ENCODE measurements at places on chromosomes 5 and 9. TPM values are rescaled to one million over a fixed set of nuclear protein-coding genes. Genes with fewer than 3 reads are reported as not detected.

DNA sequence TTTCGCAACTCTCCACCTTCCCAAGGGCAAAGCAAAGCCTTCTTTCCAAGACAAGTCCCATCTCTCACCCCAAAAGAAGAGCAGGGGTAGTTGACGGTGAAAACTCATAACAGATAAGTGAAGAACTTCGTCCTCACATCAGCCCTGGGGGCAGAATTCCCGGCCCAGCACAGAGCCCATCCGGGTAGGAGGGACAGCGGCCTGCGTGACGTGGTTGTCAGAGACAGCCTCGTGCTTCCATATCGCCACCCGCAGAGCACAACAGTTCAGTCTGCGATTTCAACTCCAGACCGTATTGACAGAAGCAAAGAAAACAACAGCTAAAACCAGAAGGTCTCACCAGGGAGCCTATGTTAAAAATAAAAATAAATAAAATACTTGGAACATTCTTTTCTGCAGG, 273.2 kb downstream of the SYK start:
- DNase-seq = no peak

- no peak for DNase-seq
These were observed 61.8 kb downstream of the NDFIP1 start for GRCh38 chr5:142170254-142170953.

DNA sequence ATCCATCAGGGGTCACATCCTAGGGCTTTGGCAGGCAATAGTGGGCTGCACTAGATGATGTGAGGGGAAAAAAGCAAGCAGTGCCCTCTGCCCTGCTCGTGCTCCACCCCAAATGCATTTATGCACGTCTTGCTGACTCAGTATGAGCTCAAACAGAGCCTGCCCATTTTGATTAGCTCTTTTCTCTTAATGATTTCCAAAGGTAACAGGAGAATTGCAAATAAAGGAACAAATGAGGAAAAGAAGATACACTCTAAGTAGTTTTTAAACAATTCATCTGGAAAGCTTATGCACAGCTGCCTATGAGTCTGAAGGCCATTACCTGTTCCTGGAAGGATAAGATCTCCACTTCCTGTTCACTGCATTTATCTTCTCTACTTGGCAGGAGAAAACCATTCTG, 364.2 kb downstream of the TMEM232 start:
- DNase-seq = no peak

DNA sequence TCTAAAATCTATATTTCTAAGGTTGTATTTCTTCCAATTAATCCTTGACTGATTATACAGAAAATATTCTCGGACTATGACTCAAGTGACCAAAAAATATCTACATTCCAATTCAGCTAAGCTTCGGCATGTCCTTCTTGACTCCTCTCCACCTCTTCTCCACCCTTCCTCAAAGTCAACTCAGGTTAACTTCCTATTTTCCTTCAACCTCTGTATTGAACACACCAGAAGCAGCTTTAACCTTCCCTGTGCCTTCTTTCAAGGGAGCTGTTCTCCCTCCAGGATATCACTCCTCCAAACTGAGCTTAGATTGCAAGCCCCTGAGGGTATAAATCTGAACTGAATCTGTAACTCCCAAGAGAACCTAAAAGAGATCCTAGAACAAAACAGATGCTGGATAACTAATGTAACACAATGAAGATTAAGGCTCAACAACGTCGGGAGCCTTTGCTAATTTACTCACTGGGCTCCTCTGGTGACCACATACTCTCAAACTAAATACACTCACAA, 1.1 kb downstream of the SLCO4C1 start:
- no peak for DNase-seq

KIF24 gene
- total RNA-seq = 4.8 TPM

GARIN3 gene
- 0.30 TPM for total RNA-seq

DNA sequence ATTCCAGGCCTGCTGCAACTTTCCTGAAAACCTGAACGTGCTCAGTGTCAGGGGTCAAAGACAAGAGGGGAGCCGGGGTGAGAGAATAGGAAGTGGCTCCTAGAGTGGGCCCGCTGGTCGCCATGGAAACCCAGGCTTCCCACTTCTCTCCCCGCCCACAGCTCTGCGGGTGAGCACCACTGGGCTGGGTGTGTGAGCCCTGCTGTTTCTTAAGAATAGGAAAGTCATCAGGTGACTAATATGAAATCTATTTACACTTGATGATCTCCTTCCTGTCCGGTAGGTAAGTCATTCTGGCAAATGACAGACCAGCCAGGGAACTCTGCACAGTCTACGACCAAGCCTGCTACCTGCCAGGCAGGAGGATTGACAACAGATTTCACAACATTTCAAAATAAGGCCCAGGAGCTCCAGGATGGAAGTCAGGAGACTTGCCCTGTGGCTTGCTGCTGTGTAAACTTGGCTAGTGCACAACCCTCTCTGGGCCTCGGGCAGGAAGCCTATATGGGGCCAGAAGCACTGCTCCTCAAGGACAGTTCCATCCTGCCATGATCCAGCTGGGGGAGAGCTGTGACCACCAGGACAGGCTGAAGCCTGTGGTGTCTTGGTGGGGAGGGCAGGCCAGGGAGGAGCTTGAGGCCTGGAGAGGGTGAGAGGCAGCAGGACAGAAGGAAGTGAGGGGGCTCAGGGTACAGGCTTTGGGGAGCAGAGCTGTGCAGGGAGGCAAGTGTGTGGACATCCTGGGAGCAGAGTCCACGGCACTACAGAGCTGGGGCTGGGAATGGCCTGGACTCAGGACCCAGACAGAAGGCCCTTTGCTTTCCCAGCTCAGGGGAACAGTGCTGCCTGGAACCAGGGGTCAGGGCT, 60.6 kb downstream of the SHB start:
- no peak for DNase-seq

DNA sequence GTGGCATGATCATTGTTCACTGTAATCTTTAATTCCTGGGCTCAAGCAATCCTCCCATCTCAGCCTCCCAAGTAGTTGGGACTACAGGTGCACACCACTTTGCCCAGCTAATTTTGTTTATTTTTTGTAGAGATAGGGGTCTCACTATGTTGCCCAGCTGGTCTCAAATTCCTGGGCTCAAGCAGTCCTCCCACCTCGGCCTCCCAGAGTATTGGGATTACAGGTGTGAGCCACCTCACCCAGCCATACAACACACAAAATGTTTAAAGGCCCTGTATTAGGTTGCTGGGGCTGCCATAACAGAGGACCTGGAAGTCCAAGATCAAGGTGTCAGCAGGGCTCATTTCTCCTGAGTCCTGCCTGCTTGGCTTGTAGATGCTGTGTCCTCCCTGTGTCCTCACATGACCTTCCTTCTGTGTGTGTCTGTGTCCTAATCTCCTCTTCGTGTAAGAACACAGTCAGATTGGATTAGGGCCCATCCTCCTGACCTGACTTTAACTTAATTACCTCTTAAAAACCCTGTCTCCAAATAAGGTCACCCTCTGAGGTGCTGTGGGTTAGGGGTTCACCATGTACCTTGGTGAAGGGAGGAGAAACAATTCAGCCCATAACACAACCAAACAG, 5.4 kb downstream of the UBE2QL1 start:
- no peak for DNase-seq

DNA sequence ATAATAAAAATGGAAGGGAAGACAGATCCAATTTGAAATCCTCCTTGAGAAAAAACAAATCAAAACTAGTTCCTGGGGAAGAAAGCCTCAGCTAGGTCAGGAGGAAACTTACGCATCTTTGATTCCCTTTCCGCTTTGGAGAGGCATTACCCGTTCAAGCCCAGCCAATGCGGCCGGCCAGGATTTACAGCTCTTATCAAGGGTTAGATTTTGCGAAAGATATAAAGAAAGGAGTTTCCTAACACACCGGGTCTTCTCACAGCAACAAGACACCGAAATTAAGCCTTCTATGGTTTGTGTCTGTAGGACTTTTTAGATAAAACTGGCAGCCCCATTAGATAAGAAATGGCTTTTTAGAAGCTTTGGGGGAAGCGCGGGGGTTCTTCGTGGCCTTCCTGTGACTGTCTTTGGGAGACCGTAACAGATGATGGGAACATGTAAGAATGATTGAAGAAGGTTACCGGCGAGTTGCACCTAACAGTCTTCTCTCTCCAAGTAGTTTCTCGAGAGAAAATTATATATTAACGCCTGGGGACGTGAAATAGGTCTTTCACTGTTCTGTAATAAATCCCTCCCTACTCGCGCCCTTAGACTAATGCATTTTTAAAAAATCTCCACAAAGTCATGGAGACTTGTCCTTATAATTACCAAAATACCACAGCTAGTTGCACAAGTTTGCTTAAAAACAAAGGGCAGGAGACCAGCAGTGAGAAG, 1.3 kb upstream of the ISL1 start:
- DNase-seq = no peak

DNA sequence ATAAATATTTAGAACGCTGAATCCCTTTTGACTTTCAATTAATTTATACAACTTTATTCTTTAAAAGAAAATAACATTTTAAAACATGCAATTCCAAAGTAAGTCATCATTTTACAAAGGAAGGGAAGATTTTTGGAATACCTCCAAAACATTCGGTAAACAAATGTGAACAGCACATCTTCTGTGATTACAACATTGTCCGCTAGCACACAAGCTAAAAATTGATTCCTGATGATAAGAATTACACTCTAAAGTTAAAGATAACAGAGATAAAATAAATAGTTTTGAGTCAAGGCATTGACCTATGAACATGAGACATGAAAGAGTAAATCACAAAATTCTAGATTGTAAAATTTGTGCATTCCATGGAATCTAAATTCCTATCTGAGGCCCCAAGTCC, 56.2 kb upstream of the TRAF1 start:
- no peak for DNase-seq

DNA sequence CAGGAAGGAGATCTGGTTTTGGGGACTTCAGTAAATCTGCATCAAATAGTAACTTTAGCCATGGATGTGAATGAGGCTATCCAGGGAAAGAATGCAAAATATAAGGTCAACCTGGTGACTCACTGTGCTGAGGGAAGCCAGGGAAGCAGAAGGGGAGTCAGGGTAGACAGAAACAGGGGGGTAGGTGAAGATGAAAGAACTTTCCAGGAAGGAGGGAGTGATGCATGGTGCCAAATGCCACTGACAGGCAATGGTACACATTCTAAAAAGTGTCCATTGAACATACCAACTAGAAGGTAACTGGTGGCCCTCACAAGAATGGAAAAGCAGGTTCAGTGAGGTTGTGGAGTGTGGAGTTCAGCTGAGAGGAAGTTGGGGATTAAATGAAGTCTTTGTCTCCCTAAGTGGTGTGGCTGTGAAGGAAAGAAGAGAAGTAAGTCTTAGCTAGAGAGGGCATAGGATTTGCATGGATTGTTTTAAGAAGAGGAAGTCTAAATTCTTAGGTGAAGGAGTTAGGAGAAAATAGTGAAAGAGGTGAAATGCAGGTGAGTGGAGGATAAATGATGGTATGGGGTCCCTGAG, 35.5 kb downstream of the PALM2AKAP2 start:
- no peak for DNase-seq

SPINK7 gene
- not detected for total RNA-seq

UBTD2 gene
- total RNA-seq = 6.6 TPM

- DNase-seq = no peak
These were observed 25.0 kb upstream of the IL17B start for GRCh38 chr5:149403923-149404745.

GRCh38 chr9:94921656-94922055, 195.2 kb downstream of the AOPEP start:
- DNase-seq = no peak
